Stimulated activated CD4-positive, alpha-beta T cell treated with anti-CD3 and anti-CD28 coated beads, TNF-alpha, amount 100 ng/mL, for 48 hours (primary cell): ENCODE measurements at places on chromosomes 1 and 21.
A peak's percentile ranks its signal among the peaks of the same experiment; 100 is the strongest.

- DNase-seq: no peak
Observed at GRCh38 chr1:51861669-51862068, 16.9 kb downstream of the NRDC start.

DNA sequence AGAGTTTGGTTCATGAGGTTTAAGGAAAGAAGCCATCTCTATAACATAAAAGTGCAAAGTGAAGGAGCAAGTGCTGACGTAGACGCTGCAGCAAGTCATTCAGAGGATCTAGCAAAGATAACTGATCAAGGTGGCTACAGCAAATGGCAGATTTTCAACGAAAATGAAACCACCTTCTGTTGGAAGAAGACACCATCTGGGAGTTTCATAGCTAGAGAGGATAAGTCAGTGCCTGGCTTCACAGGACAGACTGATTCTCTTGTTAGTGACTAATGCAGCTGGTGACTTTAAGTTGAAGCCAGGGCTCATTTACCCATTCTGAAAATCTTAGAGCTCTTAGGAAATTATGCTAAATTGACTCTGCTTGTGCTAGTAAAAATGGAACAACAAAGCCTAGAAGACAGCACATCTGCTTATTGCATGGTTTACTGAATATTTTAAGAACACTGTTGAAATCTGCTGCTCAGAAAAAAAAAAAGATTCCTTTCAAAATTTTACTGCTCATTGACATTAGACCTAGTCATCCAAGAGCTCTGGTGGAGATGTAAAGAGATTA is 10.5 kb downstream of the MAEL start:
- DNase-seq: no peak

- DNase-seq: no peak
Observed at GRCh38 chr1:41242342-41243078, 404 bp upstream of the SCMH1 start.

DNA sequence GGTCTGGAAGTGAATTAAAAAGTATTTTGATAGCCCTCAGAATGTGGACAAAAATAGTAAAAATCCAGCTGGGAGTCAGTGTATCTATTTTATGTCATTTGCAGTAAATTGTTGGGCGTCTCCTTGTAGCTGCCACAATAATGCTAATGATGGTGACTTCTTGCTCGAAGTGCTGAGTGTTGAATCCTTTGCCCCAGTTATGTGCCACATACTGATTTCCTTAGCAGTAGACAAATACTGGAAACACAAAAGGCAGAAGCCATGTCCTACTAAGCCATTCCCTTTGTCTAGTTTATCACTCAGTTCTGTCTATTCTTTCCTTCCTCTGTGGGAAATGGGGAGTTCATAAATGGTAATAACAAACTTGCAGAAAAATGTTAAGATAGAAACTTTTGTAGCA is 70.7 kb upstream of the CXADR start:
- DNase-seq: no peak

- DNase-seq: no peak
Observed at GRCh38 chr1:3863231-3863935, 6.1 kb downstream of the DFFB start.

DNA sequence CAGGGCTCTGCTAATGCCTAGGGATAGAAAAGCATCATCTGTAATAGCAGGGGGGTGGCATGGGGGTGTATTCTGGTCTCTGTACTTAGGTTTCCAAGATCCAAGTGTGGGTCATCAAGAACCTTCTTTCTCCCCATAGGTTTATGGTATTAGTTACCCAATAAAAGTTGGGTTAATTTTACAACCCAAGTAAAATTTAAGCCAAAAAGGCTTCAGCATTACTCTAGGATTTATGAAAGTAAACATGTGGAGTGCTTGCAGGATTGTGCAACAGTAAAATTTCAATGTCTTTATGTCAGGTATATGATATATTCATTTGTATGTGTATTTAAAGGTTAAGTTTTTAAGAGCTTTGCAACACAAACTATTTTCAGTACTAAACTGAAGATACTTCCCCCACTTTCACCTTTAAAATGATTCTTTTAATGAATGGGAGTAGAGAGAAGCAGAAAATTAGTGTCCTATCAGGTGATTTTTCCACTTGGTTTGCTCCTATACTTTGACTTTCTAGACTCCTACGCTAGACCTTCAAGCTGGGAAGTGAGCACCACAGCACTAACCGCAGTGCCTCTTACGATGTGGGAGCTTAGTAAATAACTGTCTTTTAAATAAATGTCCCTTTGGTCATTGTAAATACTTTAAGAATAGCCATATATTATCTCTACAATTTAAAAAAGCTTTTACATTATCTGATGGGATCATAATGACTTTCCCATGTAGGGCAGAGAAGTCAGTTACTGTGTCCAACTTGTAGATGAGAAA is 67.8 kb upstream of the UBE2U start:
- DNase-seq: no peak

DNA sequence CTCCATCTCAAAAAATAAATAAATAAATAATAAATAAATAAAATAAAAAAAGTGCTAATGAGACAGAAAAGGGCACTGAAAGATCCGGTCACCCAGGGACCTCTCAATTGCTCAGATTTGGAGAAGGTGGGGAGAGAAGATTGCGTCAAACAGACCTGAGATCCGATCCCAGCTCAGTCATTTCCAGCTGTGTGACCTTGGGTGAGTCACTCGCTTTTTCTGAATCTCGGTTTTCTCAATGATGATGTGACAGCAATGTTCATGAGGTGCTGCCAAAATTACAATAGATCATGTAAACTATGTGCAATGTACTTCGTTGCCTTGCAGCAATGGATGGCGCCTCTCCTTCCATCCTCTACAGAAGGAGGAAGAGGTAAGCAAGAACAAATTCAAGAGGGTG is 11.1 kb upstream of the MEF2D start:
- DNase-seq: no peak

- no peak for DNase-seq
Observed at GRCh38 chr1:114503916-114504422, 7.0 kb downstream of the TRIM33 start.

- DNase-seq: no peak
Observed at GRCh38 chr1:172265905-172266304, 154.6 kb upstream of the C1orf105 start.

GRCh38 chr1:108972951-108973350 is 9.7 kb upstream of the CLCC1 start:
- DNase-seq: no peak

- no peak for DNase-seq
Observed at GRCh38 chr1:225961659-225962439, 20.8 kb upstream of the LEFTY2 start.

DNA sequence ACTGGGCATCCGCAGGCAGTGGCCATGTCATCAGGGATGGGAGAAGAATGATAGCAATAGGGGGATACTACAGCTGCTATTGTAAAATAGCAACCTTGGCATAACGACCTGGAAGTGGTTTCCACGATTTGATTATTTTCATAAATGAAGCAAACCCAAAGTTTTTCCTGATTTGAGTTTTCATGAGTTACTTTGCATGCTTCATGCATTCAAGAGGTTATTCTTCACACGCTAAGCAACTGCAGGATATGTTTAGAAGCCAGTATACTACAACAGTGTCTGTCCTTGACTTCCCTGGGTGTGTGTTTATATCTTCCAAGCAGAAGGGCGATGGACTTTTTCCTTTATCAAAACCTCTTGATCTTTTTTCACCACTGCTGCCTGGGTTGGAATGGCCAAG is 281.1 kb upstream of the DUSP10 start:
- DNase-seq: no peak

GRCh38 chr1:29777522-29777921 is 541.2 kb downstream of the PTPRU start:
- DNase-seq: no peak

- DNase-seq: no peak
Observed at GRCh38 chr1:208500375-208500774, 256.2 kb upstream of the PLXNA2 start.

DNA sequence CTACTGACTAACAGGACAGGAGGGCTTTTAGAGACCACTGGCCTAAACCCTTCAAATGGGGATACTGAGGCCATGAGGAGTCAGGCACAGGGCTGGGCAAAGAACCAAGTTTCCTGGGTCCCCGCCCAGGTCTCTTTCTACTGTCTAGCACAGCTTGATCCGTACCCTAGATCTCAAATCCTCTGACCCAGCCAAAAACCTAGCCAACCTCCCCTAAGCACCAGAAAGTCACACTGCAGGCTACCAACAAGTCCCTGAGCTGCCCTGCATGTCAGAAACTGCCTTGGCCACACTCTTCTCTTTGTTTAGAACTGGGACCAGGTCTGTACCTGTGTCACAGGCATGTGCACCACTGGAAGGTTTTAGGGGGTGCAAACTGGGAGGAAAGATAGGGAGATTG is 33.6 kb downstream of the AHDC1 start:
- DNase-seq: no peak

- no peak for DNase-seq
Observed at GRCh38 chr1:114725230-114725629, 8.7 kb upstream of the NRAS start.

DNA sequence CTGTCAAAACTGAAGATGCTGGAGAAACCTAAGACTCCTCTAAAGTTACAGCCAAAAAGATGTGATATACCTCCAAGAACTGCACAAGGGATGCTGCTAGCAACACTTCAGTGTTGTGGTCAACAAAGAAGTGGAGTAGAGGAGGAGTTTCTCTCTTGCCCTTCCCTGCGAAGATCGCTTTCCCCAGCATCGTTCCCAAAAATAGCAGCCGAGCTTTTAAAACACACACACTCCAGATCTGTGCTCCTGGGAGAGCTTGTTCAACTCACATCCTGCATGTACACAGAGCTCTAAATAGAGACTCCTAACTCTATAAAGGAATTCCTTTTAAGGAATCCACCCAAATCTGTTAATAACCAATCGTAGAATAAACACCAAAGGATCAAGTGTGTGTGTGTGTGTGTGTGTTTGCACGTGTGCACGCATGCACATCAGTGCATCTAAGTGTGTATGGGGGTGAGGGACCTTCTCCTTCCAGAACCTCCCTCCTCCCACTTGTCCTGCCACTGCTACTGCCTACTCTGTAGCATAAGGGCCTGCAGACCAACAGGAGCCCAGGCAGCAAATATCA is 58.5 kb downstream of the PSMG1 start:
- no peak for DNase-seq

- DNase-seq: no peak
Observed at GRCh38 chr1:48230236-48230635, 7.7 kb downstream of the SLC5A9 start.

- no peak for DNase-seq
Observed at GRCh38 chr1:14716474-14716873, 118.0 kb downstream of the KAZN start.

DNA sequence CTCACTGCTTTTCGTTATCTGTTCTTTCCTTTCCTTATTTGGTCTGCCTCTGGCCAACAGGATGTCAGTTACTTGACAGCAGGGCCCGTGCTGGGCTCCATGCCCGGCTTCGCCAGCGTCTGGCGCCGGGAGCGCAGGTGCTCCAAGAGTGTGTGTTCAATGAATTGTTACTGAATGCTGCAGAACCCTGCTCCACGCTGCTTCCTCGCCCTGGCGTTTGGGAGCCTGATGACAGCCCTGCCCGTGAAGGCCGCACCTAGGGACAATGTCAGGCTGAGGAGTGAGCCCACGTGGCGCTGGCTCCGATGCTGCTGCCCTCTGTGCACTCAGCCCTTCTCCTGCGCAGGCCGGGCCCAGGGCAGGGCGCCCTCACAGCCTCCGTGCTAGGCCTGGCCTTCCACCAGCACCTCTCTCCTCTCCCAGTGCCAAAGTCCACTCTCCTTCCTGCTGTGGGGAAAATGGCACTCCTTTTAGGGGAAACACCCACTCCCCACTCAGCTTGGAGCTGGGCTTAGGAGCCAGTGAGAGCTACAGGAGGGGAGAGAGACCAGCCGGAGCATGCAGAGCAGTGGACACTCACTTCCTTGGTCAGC is 51.4 kb downstream of the ACBD3 start:
- DNase-seq: no peak

DNA sequence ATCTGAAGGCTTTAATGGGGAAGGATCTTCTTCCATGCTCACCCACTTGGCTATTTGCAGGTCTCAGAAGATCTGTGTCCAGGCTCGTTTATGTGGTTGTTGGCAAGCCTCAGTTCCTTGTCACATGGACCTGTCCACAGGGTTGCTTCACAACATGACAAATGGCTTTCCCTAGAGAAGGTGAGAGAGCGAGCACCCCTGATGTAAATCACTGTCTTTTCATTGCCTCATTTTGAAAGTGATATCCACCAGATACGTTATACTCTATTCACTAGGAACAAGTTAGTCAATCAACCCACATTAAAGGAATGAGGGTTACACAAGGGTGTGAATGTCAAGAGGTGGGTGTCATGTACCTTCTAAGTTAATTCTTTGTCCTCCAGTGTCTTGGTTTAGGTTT is 433.3 kb downstream of the RPS6KC1 start:
- no peak for DNase-seq

DNA sequence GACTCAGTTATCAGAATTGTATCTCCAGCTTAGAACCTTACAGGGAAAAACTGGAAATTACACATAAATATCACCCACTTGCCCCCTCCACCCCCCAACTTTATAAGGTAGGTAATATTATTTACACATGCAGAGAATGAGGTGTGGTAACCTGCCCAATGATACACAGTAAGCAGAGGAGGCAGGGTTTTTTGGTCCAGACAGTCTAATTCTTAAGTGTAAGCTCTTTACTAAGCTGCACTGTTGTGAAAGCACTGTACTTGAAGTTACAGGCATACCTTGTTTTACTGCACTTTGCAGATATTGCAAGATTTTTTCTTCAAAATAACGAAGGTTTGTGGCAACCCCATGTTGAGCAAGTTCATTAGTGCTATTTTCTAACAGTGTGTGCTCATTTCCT is 24.8 kb upstream of the MYOCOS start:
- no peak for DNase-seq

DNA sequence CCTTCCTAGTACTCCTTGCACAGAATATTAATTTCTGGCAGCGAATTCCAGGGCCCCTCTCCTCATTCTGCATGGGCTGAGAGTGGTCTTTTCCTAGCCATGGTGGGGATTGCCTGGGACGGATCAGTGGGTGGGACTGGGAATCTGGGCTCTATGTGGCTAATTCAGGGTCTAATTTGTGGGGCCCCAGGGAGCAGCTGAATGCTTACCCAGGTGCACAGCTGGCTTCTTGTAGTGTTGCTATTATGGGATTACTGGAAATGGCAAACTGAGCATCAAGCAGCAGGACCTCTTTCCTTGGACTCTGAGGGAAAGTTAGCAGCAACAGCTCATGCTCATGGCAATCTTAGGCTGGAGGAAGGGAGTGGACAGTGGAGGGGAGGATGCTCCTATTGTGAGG is 187.1 kb upstream of the CACNA1E start:
- no peak for DNase-seq

DNA sequence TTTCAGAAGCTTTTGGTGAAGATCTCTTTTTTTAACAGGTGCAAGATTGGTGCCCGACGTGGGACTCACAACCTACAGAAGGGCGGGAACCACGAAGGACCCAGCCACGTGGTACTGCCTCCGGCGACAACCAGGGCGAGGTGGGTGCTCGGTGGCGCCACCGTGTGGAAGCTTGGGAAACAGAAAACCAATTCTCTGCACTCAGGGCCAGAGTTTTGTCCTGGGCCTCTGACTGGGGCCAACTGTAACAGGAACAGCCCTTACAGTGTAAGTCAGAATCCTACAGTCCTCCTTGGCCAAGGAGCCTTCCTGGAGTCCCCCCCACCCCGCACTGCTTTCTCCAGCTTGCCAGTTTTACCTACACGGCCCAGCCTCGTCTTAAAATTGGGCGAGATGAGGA is 11.6 kb upstream of the S100A7A start:
- DNase-seq: peak; percentile 53
